ENCODE measurements at places on chromosomes 13 and 19.

GRCh38 chr19:27759896-27760295, 1453.1 kb downstream of the UQCRFS1 start:
- DNase-seq: no peak

DNA sequence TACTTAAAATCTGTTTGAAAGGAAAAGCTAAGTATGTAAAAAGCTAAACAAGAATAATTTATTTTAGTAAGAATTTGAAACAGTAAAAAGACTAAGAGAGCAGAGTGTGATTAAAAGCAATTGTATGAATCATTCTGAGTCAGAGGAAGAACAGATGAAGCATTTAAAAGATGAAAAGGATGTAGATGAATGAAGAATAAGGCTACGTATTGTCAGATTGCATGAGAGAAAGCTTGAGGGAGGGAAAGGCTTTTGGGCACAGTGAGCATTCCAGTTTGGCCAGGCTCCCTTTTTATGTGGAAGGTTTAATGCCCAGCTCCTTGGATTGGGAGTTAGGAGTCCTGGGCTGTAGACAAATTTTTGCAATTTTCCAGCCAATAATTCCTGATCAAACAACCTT, 117.7 kb downstream of the FREM2 start:
- peak; percentile 82 for DNase-seq

- peak; percentile 90 for DNase-seq
Observed at GRCh38 chr19:45164577-45165335, 4.0 kb upstream of the NKPD1 start.

DNA sequence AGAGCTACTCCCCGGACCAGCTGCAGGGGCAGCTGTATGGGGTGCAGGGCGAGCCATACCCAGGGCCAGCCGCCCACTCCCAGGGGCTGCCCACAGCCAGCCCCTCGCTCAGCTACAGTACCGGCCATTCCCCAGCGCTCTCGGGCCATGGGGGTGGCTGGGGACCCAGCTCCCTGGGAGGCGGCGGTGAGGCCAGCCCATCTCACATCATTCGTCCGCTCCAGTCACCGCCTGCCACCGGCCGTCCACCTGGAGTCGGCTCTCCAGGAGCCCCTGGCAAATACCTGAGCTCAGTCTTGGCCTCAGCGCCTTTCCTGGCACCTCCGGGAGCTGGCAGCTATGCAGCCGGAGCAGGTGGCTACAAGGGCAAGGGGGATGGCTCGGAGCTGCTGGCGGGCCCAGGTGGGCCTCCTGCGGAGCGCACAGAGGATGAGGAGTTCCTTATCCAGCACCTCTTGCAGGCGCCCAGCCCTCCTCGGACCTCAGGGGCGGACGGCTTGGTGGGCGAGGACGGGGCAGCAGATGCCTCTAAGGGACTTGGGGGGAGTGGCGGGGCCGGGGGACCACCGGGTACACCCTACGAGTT, 4.9 kb downstream of the PRR12 start:
- no peak for DNase-seq

GRCh38 chr13:114070098-114070799, 62.2 kb downstream of the RASA3 start:
- DNase-seq: no peak

GRCh38 chr19:10219678-10220077, 11.5 kb downstream of the S1PR2 start:
- DNase-seq: peak; percentile 49

DNA sequence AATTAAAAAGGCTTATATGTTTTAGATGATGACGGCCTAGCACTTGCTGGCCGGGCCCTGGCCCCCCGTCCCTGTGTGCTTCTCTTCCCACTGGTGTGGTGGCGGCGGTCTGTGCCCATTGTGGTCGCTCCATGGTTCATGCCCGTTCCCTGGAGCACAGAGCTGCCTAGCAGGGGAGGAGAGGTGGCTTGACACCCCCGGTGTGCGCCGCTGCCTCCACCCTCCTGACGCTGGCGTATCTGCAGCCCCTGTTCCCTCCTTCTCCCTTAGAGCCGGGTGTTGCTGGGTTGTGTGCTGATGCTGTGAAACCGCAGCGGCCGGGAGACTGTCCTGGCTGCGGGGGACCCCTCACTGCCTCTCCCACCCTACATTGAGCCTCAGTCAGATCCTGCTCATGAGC, 29.1 kb downstream of the DOT1L start:
- no peak for DNase-seq

- no peak for DNase-seq
Observed at GRCh38 chr19:38012290-38012689, 105.3 kb downstream of the SIPA1L3 start.

GRCh38 chr13:94829837-94830365, 117.6 kb upstream of the SOX21 start:
- no peak for DNase-seq

GRCh38 chr13:20514866-20515265, 10.8 kb downstream of the CRYL1 start:
- DNase-seq: no peak

DNA sequence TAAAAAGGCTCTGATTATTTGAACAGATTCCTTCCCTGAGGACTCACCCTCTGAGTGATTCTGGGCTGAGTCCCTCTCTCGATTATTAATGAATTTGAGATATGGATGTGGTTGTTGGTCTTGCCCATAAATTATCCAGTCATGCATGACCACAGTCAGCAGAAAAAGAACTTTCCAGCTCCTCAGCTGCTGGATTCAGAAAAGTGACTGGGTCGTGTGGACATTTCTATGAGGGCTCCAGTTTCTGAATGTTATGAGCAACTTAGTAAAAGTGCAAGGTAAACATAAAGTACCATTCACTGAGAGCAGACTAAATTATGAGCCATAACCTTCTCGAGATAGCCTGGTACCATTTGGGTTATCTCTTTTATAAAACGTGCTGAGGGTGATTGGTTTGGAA, 100.1 kb upstream of the CLDN10 start:
- no peak for DNase-seq

- DNase-seq: no peak
Observed at GRCh38 chr13:113219256-113219940, 10.0 kb downstream of the CUL4A start.

DNA sequence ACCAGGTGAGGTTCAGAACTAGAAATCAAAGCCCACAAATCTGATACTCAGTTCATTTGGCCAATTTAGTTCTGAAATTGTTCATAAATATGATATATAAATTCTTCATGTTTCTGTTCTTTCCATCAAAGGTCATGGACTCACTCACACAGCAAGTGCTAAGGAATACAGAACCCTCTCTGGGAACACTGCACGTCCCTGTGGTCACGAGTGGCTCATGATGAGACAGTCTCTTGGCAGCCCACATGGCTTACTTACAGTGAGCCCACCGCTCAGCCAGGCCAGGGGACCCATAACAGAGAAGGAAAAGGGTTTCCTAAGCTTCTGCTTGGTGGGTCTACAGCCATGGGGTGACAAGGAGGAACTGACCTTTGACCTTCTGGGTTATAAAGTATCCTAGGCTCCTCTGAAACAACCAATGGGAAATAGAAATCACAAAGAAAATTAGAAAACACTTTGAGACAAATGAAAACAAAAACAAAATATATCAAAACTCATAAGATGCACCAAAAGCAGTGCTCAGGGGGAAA, 67.4 kb downstream of the CDADC1 start:
- DNase-seq: no peak

DNA sequence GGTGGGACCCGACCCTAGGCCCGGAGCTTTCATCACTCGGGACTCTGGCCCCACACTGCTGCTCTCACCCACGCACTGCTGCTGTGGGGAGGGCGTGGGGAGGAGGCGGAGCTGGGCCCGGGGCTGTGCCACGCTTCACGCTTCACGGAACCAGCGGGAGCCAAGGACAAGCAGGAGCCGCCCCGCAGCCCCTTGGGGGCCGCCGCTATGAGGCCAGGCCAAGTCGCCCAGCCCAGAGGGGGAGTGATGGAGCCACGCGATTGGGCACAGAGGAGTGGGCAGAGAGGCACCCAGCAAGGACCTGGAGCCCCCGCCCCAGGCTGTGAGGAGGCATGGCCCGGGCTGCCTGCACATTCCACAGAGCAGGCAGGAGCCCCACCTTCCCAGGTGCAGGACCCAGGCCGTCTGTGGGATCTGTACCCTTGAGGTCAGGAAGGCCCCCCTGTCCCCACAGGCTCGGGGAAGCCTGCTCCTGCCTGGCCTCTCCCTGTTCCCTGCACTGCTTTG, 10.2 kb upstream of the SUPT20H start:
- no peak for DNase-seq

DNA sequence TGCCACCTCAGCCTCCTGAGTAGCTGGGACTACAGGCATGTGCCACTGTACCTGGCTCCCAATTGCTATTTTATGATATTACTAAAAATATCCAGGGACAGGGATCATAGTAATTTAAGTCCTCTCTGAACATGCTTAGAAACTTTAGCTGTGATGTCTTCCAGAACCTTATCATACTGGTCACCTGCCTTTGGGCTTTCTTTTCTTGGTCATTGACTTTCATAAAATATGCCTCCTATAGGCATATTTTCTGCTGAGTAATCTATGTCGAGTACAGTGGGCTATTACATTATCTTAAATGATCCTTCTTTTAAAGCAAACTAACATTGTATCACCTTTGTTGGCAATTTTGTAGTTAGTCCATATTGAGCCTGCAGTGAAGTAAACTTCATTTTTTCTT, 6.2 kb downstream of the UCHL3 start:
- no peak for DNase-seq

GRCh38 chr13:72074663-72075062, 207.7 kb upstream of the DACH1 start:
- no peak for DNase-seq

- no peak for DNase-seq
Observed at GRCh38 chr13:80306337-80306972, 34.5 kb downstream of the SPRY2 start.

GRCh38 chr13:100381595-100382224, 206.9 kb downstream of the GGACT start:
- DNase-seq: no peak

DNA sequence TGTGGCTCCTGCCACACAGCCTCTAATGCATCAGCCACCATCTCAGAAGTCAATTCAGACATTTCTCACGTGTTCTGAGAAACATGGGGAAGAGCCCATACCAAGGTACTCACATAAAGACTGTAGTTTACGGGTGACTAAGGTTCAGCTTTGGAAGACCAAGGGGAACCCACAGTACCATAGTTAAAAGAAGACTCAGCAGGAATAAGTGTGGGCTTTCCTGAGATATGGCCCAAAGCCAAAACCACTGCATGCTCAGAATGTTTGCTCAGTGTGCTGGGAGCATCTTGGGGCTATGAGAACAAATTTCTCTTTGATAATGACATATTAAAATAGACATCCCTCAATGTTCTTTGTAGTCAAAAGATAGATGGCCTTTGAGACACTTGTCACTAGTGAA, 283.8 kb downstream of the DCT start:
- DNase-seq: peak; percentile 81

DNA sequence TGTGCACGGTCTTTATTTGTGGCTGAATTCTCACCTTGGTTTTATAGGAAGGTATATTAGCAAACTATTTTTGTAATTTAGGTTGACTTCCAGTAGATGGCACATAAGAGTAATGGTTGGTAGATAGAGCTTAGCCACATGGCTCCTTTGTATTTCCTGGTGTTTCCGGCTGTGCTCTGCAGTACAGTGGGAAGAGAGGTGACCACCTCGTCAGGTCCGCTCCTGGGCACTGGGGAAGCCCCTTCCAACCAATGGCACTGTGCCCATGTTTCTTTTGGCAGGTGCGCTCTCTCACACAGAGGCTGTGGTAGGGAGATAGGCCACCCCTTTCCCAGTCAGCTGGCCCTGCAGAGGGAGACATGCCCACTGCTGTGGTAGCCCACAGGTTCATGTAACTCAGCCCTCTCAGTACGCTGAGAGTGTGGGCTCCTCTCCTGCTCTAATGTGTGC, 74.3 kb upstream of the ATP12A start:
- DNase-seq: peak; percentile 36

- peak; percentile 32 for DNase-seq
Observed at GRCh38 chr13:109274188-109274821, 512.1 kb downstream of the IRS2 start.

DNA sequence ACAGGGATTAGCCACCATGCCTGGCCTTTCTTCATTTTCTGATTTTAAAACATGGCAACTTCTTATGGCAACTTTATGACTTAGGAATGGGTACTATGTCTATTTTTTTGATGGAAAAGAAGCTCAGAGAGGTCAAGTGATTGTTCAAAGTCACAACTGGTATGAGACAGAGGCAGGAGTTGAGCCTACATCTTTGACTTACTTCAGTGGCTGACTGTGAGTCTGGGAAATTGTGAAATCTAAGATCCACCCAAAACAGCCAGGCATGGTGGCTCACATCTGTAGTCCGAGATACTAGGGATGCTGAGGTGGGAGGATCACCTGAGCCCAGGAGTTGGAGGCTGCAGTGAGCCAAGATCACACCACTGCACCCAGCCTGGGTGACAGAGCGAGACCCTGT, 2.4 kb upstream of the ACTL9 start:
- DNase-seq: no peak

DNA sequence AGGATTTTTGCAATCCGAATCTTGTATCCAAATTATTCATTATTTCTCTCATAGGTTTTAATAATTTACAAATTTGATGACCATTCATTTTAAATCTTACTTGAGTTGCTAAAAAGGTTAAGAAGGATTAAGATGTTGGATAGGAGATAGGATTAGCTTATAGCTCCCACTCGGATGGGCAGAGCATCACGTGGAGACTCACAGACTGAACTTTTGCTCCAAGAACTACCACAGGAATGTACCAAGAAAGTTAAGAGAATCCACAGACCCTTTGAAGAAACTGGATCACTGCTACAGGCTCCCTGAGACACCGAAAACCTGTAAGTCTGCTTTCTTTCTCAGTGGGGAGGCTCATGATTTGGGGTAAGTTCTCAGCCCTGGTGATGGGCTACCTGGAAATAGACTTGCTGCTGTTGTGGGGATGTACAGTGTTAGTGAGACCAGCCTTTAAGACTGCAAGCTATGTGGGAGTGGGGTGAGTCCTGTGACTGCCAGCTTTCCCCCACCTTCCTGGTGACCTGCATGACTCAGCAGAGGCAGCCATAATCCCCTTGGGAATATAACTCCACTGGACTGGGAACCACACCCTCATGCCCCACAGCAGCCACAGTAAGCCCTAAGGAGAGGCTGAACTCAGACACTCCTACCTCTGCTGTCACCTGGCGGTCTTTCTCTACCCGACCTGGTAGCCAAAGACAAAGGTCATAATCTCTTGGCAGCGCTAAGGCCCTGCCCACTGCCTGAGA, 1458.0 kb downstream of the OLFM4 start:
- no peak for DNase-seq

DNA sequence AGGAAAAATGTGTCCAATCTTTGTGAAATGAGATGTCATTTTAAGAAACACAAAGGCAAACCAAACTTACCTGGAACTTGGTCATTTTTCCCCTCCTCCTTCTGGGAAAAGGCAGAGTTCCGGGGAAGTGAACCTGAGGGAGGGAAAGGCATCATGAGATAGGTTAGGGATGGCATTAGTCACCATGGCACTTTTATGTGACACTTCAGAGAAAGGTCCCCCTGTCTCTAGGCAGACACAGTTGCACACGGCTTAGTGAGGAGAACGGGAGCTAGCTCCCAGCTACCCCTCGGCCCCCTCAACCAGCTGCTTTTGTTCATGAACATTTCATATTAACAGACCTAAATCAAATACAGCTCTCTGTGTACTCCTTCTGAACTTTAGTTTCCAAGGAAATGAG, 1.5 kb downstream of the ZNF235 start:
- no peak for DNase-seq

- peak; percentile 68 for DNase-seq
Observed at GRCh38 chr19:53894707-53895106, 12.7 kb downstream of the PRKCG start.
